ENCODE measurements at places on chromosomes 1 and 21.

DNA sequence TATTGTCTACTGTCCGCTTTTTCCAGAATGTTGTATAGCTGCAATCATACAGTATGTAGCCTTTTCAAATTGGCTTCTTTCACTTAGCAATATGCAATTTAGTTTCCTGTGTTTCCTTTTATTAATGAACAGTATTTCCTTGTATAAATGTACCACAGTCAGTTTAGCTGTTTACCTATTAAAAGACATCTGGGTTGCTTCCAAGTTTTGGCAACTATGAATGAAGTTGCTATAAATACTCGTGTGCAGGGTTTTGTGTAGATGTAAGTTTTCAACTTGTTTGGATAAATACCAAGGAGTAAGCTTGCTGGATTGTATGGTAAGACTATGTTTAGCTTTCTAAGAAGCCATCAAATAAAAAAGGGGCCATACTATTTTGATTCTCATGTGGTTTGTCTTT lies 24.4 kb upstream of the KCNJ6 start:
- DNase-seq: no peak

GRCh38 chr1:100443811-100444571 lies 91.7 kb downstream of the CDC14A start:
- no peak for DNase-seq

DNA sequence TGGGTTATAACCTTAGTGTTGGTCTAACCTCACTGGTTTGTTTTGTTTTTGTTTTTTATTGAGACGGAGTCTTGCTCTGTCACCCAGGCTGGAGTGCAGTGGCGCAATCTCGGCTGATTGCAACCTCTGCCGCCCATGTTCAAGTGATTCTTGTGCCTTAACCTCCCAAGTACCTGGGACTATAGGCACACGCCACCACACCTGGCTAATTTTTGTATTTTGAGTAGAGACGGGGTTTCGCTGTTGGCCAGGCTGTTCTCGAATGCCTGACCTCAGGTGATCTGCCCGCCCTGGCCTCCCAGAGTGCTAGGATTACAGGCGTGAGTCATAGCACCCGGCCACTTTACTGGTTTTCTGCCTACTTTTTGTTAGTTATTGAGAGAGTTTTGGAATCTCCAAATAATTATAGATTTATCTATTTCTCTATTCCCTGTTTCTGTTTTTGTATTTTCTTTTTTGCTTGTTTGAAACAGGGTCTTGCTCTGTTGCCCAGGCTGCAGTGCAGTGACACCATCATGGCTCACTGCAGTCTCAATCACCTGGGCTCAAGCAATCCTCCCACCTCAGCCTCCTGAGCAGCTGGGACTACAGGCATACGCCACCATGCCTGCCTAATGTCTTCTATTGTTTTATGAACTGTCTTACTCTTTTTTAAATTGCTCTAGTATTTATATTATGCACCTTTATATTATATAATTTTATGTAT lies 21.4 kb downstream of the SMG7 start:
- DNase-seq: no peak

DNA sequence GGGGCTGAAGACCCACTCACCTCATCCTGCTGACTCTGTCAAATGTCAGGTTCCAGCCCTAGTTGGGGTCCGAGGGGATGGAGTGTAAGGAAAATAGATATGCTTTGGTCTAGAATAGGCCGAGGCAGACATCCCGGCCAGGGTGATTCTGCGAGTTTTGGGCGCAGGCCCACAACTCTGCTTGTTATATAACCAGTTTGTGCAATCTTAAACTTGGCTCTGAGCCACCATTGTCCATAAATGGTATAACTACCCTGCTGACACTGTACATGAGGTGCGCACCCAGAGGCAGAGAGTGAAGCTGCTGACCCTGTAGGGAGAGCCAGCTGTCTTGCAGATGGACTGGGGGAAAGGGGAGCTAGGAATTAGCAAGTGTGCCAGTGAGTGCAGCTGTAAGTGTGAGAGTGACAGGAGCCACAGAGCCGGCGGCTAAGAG lies 1388.8 kb downstream of the AMY1C start:
- no peak for DNase-seq

DNA sequence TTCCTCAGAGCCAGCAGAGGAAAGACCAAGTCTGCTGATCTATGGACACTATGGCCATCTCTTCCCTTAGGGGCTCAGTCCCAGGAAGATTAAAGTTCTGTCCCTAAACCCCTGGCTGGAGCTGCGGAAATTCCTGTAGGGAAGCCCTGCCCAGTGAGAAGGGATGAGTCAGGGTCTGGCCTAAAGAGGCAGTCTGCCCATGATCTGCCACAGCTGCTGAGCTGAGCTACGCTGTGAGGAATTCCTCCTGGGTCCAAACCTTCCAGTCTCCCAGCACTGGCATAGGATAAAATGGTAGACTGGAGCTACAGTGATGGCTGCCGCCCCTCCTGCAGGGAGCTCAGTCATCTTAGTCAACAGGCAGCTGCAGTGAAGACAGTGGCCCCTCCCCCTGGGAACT lies 213.7 kb downstream of the BRINP2 start:
- no peak for DNase-seq

DNA sequence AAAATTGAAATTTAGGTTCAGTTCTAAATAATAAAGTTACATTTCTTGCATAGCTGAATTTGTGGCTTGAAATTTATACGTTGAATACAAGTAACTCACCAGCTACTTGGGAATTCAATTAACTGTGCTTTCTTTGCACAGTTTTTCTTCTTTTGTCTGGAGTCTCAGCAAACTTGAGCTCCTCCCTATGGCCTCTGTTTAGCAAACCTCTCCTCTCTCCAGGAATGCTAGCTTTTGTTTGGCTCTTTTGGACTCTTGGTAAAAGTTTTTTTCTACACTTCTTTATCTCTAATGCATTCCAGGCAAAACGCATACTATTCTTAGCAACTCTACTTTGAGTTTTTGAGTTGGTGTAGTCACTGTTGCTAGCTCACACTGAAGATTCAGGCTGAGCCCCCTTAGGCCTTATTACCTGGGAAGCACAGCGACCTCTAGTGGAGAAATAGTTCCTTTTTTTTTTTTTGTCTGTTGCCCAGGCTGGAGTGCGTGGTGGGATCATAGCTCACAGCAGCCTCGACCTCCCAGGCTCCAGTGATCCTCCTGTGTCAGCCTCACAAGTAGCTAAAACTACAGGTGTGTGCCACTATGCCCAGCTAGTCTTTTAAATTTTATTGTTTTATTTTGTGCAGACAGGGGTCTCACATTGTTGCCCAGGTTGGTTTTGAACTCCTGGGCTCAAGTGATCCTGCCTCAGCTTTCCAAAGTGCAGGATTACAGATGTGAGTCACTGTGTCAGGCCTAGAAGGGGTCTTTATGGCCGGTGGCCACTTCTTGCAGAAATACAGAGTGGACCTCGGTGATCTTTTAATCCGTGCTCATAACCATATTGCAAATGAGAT lies 61.7 kb downstream of the CASQ2 start:
- peak; percentile 51 for DNase-seq

GRCh38 chr1:63651161-63651701 lies 58.0 kb downstream of the PGM1 start:
- DNase-seq: no peak

GRCh38 chr1:207814469-207814868 lies 62.6 kb downstream of the CD46 start:
- DNase-seq: no peak

DNA sequence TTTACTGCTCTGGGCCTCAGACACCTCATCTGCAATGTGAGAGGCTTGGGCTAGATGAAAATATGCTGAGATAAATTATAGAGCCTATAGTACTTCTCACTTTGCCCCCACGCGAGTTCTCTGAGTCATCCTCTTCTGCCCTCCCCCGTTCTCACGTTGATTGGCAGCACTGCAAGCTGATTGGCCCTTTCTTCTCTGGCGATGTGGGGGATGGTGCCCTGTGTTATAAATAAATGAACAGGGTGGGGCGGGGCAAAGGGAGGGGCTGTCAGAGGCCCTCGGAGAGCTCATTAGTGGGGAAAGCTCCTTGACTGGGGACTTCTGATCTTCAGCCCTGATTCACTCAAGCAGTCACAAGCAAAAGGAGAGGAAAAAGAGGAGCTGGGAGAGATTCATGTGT lies 64.3 kb upstream of the ZC3H12A start:
- no peak for DNase-seq

DNA sequence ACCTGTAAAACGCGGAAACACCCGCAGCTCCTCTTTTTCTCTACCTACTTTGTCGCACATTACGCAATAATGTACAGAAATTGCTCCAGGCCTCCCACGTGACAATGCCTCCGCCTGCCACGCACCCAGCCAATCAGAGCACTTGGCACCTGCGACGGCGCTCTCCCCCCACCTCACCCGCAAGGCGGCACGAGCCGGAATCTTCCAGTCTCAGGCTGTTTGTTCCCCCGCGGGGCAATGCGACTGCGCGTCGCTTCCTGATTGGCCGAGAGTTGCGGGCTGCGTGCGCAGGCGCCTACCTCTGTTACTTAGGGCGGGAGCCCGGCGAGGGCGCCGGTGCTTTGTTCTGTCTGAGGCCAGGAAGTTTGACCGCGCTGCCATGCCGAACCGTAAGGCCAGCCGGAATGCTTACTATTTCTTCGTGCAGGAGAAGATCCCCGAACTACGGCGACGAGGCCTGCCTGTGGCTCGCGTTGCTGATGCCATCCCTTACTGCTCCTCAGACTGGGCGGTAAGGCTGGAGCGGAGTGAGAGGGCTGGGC lies at the start of gene MAEL:
Gene MAEL, plus strand, starts transcription at position 307 of the 542 bp plus-strand sequence. Its CDS starts 73 bp downstream, at position 380.
- no peak for DNase-seq

GRCh38 chr1:3750741-3751140 lies 1.5 kb upstream of the CCDC27 start:
- DNase-seq: no peak

DNA sequence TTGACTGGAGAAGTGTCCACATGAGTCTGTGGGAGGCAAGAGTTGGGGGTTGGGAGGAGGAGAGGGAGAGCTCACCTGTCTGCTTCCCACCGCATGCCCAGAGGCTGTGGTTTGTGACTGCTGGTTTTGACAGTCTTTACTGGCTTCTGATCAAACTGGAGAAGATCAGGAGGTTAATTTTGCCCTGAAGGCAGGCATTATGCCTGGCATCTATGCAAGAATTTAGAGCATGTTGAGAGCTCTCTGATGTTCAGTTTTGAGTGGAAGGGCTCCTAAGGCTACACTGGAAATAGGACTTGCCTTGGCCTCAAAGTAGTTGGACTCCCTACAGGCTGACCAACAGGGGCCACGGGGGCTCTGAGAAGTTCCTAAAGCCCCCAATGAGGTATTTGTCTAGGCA lies 101.6 kb downstream of the TLR5 start:
- DNase-seq: no peak

GRCh38 chr1:24382165-24382577 lies 31.4 kb downstream of the STPG1 start:
- DNase-seq: no peak

DNA sequence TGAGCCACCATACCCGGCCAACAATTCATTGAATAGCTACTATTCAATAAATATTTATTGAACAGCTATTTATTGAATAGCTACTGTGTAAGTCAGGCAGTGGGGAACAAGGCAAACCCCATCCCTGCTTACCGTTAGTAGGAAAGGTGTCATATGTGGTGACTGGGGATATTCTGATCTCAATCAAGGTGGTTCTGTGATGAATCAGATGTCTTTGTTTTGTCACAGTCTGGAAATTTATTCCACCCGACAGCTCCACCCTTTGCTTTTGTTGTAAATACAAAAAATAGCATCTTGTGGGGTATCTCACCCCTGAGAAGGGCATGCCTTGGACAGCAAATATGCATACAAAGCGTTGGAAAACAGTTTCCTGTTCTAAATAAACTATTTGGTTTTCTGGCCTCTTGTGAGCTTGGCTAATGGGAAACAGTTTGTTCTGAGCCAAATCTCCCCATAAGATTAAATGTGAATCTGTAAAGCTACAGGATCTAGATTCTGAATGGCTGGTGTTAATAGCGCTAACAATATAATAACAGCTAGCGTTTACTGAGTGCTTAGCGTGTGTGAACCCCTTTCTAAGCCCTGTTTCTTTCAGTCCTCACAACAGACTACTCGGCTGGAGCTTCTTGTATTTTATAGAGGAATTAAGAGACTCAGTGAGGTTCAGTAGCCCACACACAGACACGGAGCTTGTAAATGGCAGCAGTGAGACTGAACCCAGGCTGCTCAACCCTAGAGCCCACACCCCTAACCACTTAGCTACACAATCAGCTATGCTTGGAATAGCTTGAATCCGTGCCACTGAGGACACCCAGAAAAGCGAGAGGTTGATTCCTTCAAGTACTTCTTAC lies 5.5 kb downstream of the PDPN start:
- DNase-seq: no peak

DNA sequence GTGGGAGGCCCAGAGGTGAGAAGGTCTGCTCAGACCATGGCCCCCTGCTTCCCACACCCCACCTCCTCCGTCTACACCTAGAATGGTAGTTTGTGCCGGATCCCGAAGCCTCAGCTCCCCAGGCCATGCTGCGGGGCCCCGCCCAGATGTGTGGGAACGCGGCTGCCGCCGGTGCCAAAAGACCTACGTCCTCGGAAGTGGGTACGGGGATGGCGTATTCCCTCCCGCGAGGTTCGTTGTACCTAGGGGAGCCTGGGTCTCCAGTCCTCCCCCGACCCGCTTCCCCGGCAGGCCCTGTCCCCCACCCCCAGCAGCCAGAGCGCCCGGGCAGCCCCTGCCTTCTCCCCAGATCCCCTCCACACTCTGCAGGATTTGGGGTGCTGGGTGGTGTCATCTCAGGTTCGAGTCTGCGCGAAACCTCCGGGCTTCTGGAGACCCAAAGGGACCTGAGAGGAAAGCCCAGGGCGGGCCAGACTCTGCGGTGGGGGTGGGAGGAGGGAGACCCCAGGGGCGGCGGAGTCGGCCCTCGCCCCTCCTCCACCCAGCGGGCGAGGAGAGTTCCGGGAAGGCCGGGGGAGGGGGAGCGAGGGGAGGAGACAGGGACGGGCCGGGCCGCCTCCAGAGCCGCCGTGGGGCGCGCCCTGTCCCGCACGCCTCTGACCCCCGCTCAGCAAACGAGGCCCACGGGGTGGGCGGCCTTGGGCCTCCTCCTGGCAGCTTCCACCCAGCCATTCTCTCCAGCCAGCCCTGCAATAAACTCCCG lies 6.2 kb upstream of the PRDM16 start:
- no peak for DNase-seq

DNA sequence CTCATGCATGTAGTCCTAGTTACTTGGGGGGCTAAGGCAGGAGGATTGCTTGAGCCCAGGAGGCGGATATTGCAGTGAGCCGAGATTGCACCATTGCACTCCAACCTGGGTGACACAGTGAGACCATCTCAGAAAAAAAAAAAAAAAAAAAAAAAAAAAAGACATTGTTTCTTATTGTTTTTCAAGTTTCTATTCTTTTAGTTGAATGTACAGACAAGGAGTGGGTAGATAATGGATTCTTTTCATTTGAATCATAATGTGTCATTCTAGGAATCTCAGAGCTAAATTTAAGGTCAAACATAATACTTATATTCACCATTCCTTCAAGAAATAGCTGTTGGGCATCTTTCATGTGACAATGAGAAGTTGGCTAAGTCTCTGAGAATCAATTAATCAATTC lies 157.0 kb upstream of the C21orf91 start:
- no peak for DNase-seq

GRCh38 chr1:72115290-72115689 lies 167.0 kb downstream of the NEGR1 start:
- DNase-seq: no peak

- DNase-seq: no peak
These were observed 8.2 kb downstream of the TBX15 start for GRCh38 chr1:118979754-118980575.

- DNase-seq: no peak
These were observed 91.6 kb upstream of the TTC39A start for GRCh38 chr1:51421964-51422363.

- DNase-seq: no peak
These were observed 195.6 kb upstream of the C1orf105 start for GRCh38 chr1:172224871-172225270.

GRCh38 chr1:32413507-32414185 lies 19.4 kb upstream of the BSDC1 start:
- peak; percentile 51 for DNase-seq
